ENCODE measurements at places on chromosomes 4 and X. TPM values are rescaled to one million over a fixed set of nuclear protein-coding genes. Genes with fewer than 3 reads are reported as not detected.
A peak's percentile ranks its signal among the peaks of the same experiment; 100 is the strongest.

The TMEM31 gene
- total RNA-seq: not detected

The CTAG1B gene
- total RNA-seq: not detected

GRCh38 chr4:31539284-31540069 lies 819.3 kb downstream of the PCDH7 start:
- no peak for DNase-seq

GRCh38 chrX:21528076-21528475 lies 130.1 kb downstream of the KLHL34 start:
- DNase-seq: peak; percentile 60

DNA sequence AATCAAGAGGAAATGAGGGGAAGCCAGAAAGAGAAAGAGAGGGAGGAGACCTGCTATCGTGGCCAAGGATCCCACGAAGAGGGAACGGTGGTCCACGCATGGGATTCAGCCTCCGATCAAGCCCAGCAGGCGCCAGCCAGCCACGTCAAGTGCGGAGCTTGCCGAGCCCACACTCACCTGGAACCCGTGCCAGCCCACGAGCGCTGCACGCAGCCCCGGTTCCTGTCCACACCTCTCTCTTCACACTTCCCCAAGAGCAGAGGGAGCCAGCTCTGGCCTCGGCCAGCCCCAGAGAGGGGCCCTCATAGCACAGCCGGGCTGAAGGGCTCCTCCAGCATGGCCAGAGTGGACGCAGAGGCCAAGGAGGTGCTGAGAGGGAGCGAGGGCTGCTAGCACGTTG lies 795.1 kb upstream of the GRIA3 start:
- DNase-seq: no peak

- DNase-seq: peak; percentile 78
Observed at GRCh38 chr4:71251261-71251660, 87.6 kb upstream of the SLC4A4 start.

DNA sequence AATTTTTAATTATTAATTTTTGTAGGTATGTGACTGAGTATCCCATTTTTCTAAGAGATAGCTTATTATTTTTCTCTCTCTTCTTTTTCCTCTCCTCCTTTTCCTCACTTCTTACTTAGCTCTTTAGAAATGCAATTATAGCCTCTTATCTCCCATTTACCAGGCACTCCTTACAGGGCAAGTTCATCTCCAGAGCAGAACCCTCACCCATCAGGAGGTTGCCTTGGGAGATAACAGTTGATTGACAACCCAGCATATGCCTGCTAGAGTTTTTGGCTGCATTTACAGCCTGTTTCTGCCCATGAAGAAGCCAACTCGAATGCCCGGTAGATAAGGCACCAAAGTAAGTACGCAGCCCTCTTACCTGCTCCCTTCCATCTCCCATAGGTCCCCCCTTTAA lies 572.9 kb upstream of the ZFP42 start:
- DNase-seq: no peak

DNA sequence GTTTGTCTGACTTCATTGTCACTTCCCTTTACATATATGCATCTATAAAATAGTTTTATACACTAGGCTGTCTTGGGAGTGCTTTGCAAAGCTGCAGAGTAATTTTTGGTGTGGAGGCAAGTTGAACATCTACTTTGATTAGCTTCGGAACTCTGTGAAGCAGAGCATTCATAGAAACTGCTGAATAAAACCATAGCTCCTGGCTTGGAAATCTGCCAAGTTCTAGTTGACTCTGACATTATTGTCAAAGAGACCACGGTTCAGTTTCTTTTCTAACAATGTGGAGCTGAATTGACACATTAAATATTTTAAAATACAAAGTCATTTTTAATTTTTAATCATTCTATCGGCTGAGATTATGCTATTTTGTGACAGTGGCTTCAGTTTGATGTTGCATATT lies 335.0 kb downstream of the BMPR1B start:
- DNase-seq: peak; percentile 2

Measured in GM23248 (cell line).